ENCODE measurements at places on chromosomes 2 and 18. TPM values are rescaled to one million over a fixed set of nuclear protein-coding genes. Genes with fewer than 3 reads are reported as not detected.

The ALLC gene
- total RNA-seq: not detected

The PLEKHH2 gene
- 0.71 TPM for total RNA-seq

The NT5DC4 gene
- total RNA-seq: not detected

The PROM2 gene
- total RNA-seq: 5.4 TPM

The OTOS gene
- total RNA-seq: not detected

The PLA2R1 gene
- total RNA-seq: 0.34 TPM

The KHK gene
- total RNA-seq: 5.3 TPM

The CHCHD5 gene
- total RNA-seq: 24.4 TPM

The ZSWIM2 gene
- not detected for total RNA-seq

The RTP5 gene
- not detected for total RNA-seq

The GGCX gene
- 49.6 TPM for total RNA-seq

The C18orf54 gene
- 20.0 TPM for total RNA-seq

The C2orf80 gene
- not detected for total RNA-seq

The OSR1 gene
- total RNA-seq: 0.42 TPM

DNA sequence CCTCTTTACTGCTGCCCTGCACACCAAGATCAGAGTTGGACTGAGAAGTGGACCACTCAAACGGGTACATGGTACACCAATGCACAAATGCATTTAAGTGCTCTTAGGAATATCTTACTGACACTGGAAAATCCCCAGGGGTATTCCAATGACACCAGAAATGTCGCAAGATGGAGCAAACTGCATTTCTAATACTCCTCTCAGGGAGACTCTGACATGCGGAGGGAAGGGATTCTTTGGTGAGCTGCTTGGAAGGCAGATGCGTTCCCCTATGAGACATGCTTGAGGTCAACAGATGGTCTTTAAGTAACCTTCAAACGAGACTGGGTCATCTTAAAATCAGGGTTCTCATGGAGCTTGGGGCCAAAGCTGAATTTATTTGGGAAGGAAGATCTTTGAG is 521.8 kb upstream of the TCF4 start:
- DNase-seq: no peak

- no peak for DNase-seq
Measured at GRCh38 chr2:28428486-28428885, 35.8 kb downstream of the FOSL2 start.

DNA sequence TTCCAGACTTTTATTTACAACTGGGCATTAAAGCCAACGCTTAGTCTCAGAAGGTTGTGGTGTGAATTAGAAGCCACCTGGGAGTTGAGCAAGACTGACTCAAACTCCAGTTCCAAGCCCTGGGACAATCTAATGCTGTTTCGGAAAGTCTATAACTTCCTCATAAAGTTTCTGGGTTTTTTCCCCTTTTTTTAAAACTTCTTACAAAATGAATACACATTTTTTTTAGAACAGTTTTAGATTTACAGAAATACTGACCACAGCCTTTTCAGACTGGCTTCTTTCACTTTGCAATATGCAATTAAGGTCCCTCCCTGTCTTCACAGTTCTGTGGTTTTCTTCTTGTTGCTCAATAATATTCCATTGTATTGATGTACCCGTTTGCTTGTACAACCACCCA is 115.9 kb upstream of the TWIST2 start:
- no peak for DNase-seq

DNA sequence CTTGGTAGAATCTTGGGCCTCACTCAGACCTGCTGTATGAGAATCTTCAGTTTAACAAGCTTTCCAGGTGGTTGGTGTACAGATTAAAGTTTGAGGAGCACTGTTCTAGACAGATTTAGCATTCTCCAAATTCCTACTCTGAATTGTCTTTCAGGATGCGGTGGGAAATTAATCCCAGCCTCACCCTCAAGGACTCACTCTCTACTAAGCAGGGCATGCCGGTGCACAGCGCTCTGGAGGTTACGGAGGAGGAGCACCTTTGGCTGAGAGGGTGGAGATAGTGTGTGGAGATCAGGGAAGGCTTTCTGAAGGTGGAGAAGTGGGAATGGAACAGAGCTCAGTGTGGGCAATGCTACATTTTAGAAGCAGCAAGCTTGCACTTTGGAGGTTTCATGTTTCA is 359.2 kb downstream of the LRATD1 start:
- DNase-seq: no peak

- DNase-seq: no peak
Measured at GRCh38 chr18:58337285-58337684, 291.6 kb downstream of the ALPK2 start.

- no peak for DNase-seq
Measured at GRCh38 chr2:211867845-211868451, 670.7 kb downstream of the ERBB4 start.

GRCh38 chr18:76058146-76058545 is 436.9 kb downstream of the ZNF516 start:
- DNase-seq: no peak

DNA sequence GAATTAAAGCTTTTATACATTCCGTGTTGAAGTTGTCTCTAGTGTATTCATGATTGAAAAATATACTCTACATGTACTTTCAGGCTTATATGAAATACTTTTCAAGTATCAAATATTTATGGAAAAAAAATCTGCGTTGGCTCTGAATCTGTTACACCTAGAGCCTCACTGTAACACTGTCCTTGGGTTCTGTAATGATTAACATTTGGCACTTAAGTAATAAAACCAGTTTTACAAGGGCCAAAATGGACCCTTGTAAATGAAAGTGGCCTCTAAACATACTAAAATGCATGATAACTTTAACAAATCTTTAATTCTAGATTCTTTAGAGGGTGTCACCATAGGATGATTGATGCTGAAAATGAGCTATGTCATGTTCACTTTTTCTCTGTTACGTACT is 162.8 kb downstream of the PTPRM start:
- DNase-seq: no peak

GRCh38 chr2:159775021-159775420 is 23.0 kb downstream of the CD302 start:
- no peak for DNase-seq

- peak; percentile 74 for DNase-seq
Measured at GRCh38 chr2:36356298-36356989, 866 bp downstream of the CRIM1 start.

DNA sequence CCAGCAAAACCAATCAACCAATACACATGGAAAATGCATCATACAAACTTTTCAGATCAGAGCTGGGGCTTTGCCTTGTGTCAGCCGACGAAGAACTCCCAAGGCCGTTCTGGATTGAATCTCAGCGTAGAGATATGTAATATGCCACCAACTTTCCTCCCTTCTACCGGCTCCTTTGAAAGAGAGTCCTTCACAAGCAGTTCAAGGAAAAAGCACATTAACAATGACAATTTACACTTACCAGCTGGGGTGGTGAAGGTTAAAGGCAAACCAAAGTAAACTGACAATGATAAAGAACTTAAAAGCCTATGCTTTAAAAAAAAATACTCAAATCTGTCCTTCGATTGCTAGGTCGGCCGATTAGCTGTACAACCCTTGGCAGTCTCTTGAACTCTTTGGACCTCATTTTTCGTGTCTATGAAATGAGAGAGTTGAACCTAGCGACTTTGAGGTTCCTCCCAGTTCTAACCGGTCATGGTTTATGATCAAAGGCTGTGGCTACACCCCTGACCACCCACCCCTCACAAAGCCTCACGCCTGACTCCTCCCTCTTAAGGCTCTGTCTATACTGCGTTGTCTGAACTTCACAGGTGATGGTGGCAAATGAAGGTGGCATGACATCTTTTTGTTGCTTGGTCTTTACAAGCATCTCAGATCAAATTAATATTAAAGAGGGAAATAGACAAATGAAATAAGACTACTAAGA is 46.2 kb downstream of the BCL2 start:
- DNase-seq: no peak

GRCh38 chr2:220104871-220105351 is 477.5 kb downstream of the SLC4A3 start:
- DNase-seq: no peak

GRCh38 chr2:89849731-89850130 is 1158.3 kb downstream of the RPIA start:
- DNase-seq: no peak

DNA sequence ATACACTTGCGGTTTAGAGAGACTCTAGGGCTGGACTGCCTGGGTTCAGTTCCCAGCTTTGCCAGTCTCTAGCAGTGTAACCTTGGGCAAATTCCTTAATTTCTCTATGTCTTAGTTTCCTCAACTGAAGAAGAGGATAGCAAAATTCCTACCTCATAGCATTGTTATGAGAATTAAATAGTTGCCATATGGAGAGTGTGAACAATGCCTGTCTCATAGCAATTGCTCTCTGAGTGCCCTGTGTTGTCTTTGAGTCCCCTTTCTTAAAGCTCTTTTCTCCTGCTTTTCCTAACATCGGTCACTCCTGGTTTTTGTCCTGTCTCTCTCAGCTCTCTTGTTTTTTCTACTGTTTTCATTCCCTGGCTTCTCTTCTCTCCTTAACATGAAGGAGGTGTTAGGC is 116.8 kb upstream of the ALPP start:
- DNase-seq: no peak

DNA sequence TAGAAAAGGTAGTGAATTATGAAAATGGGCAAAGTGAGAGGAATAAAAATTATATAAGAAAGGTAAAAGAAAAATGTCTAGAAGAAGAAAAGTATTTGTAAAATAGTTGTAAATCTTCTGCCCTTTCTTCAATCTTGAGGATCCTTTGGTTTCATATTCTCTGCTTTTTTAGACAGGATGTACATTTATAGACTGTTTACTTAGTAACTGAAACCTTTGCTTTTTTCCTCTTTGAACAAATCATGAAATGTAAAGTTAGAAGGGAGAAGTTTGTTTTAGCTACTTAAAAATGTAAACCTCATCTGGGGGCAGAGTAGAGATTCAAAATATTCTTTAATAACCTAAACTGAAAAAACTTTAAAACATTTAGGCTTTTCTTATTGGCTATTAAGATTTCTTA is 150.4 kb upstream of the ITGA4 start:
- no peak for DNase-seq

DNA sequence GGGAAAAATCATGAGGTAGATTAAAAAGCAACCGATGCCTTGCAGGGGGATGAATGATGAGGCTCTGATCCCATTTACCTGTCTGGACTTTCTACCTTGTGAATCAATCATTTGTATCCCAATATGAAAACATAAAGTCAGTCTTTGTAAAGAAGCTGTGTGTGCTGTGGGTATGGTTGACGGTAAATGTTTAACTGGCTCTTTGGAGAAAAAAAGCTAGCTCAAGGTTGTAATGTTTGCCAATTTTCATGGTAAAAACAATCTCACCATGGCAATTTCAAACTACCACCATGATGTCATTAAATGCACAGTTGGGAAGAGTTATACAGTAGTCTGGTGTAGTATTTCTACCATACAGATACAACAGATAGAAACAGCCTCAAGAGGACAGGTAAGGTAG is 14.6 kb downstream of the TTR start:
- no peak for DNase-seq

GRCh38 chr2:12534646-12535263 is 182.0 kb upstream of the TRIB2 start:
- DNase-seq: no peak

GRCh38 chr2:119678021-119678656 is 862 bp upstream of the TMEM177 start:
- no peak for DNase-seq

- no peak for DNase-seq
Measured at GRCh38 chr2:150679456-150680120, 192.1 kb upstream of the RND3 start.

GRCh38 chr18:10928011-10928771 is 221.2 kb downstream of the PIEZO2 start:
- no peak for DNase-seq

DNA sequence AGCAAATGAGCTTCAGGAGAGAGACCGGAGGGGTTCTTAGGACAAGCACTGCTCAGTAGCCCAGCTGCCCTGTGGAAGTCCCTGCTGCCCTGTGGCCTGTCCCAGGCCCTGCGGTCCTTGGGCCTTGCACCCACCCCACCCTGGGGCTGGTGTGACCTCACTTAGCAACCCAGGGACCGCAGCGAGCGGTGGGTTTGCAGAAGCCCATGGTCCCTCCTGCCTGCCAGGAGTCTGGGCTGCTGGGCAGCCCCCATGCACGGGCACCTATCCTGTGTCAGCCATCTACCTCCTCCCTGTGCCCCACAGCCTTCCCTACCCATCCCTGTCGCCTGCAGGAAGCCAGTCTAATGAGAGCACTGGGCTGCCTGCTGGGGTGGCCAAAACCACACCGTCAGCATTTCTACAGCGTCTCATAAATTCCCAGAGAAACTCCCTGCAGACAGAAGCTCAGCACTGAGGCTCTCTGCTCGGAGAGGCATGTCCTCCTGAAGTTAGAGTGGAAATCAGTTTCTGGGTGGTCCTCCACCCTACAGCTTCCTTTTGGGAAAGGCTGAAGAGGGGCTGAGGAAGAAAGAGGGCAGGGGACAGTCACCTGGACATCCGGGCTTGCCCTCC is 231.1 kb upstream of the HS6ST1 start:
- no peak for DNase-seq

DNA sequence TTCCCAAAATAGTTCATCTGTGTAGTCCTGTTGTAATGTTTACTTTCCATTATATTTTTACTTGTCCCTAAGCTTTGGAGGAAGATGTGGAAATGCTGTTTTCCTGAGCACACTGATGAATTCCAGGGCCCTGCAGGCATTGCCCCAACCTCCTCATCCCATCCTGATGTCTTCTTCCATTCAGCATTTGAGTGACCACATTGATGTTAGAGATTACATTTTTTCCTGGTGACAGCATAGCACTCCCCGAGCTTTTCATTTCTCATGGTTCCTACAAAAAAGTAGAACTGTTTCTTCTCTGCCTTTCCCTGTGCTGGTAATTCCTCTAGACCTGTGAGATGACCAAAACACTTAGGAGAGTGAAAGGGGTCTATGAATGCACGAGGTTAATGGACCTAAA is 4.8 kb downstream of the IL36A start:
- no peak for DNase-seq

GRCh38 chr2:120539937-120540718 is 194.2 kb downstream of the INHBB start:
- DNase-seq: peak; percentile 39

DNA sequence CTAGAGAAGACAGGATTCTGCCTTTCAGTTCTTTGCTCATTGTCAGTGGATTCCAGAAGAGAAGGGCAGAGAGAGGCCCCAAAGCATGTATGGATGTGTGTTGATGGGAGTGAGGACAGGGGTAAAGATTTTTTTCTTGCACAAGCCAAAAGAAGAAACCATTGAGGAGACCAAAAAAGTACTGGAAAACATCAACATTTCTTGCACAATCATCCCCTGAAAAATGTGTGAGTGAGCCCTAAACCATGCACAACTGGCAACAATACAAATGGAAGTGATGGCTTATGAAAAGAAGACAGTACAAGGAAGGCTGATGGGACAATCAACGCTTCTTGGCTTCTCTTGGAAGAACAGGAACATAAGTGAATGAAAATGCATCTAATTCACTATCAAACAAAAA is 5.6 kb upstream of the SMAD7 start:
- no peak for DNase-seq
